NCI-H187 treated with DMSO at 0.1 percent for 48 hours (cell line): ENCODE measurements at places on chromosomes 5 and 9.

DNA sequence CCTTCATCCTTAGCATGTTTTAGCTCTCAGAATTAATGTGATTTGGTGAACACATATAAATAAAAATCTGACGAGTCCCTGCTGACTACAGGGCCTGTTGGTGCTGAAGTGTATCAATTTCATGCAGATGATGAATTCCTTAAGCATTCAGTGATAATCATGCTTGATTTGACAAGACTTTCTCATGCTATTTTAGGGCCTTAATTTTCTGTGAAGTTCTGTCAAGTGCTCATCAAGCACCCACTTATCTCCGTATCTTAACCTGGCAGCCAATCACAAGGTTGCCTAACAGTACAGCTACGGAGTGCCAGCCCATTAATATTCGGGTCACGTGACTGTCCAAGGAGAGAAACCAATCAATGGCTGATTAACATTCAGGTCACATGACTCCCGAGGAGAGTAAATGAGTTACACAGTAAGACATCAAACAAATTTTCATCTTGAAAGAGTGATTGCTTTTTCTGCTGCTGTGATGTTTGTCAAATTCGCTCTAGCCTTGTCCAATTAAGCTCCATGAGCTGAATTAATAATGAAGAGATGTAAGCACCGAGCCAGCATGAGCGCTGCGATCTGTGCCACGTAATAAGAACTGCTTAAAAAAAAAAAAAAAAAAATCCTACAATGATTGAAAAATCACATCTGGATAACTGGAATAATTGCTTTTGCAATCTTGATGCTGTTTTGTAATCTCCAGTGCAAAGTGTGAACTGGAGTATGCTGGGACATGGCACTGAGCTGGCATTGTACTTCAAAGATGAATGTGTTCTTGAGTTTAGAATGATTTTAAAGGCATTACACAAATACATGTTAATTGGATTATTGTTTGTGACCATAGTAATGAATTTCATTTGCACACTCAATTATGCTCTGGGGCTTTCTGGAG lies 104.3 kb upstream of the SPATA31D4 start:
- DNase-seq: no peak

GRCh38 chr5:115624994-115625393 lies 842 bp downstream of the TMED7 start:
- DNase-seq: no peak

DNA sequence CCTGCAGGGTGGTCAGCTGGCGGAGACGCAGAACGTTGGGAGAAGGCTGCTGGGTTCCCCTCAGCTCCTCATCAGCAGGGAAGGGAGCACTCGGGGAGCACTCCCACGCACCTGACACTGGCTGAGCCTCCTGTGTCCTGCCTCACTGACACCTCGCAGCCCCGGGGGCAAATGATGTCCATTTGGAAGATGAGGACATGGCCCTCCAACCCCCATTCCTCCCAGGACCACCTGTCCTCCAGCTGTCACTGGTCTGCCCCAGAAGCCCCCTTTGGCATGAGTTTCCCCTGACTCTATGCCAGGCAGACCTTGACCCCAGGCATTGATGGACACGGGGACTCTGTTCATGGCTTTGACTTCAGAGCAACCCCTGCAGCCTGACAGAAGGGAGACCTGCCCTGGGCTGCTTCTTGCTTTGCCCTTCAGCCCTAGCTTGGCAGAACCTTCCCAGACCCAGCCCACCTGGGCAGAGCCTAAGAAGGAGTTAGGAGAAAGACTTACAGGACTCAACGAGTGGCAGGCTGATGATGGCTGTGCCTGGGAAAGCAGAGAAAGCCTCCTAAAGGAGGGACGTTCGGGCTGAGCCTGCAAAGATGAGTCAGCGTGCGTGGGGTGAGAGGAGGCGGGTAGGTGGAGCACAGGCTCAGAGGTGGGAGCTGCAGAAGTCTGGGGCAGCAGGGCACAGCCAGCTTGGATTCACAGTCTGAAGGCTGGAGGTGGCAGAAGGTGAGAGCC lies 90.6 kb downstream of the LMX1B start:
- no peak for DNase-seq

- DNase-seq: no peak
These were observed 80.9 kb downstream of the YIPF5 start for GRCh38 chr5:144089401-144090021.

- DNase-seq: no peak
These were observed 11.7 kb upstream of the DENND1A start for GRCh38 chr9:123941524-123942070.

DNA sequence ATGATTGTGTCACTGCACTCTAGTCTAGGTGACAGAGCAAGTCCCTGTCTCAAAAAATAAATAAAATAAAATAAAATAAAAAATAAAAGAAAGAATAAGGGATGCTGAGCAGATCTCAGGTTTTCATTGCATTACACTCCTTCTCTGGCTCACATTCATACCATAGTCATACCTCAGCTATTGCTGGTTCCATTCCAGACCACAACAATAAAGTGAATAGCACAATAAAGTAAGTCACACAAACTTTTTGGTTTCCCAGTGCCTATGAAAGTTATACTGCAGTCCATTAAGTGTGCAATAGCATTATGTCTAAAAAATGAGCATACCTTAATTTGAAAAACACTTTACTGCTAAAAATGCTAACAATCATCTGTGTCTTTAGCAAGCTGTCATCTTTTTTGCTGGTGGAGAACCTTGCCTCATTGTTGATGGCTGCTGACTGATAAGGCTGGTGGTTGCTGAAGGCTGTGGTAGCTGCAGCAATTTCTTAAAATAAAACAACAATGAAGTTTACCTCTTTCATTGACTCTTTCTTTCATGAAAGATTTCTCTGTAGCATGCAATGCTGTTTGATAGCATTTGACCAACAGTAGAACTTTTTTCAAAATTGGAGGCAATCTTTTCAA lies 415.7 kb downstream of the ZNF608 start:
- DNase-seq: no peak

DNA sequence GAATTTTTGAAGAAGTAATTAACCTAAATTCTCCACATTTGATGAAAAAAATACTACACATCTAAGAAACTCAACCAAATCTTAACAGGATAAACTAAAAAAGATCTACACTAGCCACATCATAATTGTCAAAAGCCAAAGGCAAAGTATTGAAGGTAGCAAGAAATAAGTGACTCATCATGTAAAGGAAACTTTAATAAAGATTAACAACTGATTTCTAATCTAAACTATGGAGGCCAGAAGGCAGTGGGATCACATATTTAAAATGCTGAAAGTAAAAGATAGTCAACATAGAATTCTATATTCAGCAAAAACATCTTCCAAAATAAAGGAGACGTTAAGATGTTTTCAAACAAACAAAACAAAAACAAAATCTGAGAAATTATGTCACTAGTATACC lies 2002.9 kb downstream of the MAT2B start:
- no peak for DNase-seq

DNA sequence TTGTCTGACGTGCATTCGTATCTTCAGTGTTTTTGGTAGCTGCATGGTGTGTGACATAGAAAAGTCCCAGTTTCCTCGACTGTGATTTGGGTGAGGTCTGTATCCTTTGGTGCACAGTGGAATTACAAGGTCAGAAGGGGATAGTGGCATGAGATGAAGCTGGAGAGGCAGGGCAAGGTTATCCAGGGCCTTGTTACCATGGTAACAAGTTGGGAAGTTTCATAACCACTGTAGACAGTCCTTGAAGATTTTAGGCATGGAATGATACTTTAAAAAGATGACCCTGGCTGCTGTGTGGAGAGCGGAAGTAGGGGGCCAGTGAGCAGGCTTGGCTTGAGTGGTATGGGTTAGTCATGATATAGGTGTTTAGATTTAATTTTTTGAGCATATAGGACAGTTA lies 11.9 kb downstream of the EHMT1 start:
- DNase-seq: no peak

- no peak for DNase-seq
These were observed 4.0 kb downstream of the NADK2 start for GRCh38 chr5:36237751-36238150.

DNA sequence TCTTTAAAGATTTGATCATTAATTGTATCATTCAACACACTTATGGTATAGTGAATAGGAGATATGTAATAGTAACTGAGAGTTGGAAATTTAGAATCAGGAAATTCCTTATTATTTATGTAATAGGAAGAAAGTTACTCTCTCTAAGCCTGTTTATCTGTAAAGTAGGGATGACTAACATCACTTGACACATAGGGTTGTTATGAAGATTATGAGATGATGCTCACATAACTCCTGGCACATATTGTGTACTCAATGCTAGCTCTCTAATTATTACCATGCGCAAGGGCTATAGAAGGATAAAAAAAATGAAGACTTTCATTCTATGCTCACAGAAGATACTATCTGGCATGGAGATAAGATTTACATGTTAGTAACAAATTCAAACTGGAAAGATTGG lies 149.9 kb downstream of the ISOC1 start:
- DNase-seq: no peak

DNA sequence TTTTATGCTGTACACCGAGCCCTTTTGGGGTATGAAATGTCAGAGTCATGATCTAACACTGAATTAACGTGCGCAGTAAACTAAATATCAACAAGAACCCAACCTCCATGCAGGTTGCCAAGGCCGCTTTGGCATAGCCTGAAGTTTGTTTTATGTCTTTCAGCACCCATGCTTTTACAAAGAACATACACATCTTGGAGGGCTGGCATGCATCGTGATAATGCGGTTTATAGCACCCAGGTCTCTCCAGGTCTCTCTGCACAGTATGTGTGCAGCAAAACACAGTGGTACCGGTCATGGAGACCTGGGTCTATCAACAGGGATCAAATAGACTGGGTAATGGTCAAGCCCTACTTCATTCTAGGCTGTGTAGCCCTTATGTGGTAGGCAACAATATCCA lies 11.8 kb downstream of the NPR3 start:
- DNase-seq: no peak

GRCh38 chr5:161988077-161988476 lies 79.5 kb upstream of the GABRG2 start:
- no peak for DNase-seq

DNA sequence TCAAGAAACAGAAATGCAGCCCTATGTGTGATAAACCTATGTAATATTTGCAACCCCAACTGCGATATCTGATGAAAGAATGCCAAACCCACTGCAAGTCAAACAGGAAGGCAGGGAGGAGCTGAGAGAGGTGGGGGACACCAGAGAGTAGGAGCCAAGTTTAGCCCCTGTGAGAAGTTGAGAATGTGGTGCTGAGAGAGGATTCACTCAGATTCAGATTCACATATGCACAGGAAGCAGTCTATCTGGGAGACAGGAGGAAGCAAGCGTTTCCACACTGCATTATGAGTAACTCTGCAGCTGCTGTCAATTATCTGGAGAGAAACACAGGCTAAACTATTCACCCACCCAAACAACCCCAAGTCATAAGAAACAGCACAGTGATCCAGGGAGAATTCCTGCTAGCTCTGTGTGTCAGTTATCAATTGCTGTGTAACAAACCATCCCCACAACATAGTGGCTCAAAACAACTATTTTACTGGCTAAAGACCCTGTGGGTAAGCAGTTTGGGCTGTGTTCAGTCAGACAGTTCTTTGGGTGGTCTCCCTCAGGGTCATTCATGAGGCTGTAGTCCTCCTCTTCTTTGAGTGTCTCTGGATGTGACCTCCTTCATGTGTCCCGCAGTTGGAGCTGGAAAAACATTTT lies 161.9 kb upstream of the RAI14 start:
- DNase-seq: no peak

DNA sequence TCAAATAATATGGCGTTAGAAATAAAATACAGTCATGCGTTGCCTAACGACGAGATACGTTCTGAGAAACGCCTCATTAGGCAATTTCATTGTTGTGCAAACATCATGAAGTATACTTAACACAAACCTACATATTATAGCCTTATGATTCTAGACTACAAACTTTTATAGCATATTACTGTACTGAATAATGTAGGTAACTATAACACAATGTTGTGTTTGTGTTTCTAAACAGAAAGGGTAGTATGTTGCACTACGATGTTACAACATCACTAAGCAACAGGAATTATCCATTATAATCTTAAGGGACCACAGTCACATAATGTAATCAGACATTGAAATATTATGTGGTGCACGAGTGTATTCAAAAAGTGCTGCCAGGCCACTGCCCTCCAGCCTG lies 3.0 kb upstream of the SMC2 start:
- DNase-seq: no peak

DNA sequence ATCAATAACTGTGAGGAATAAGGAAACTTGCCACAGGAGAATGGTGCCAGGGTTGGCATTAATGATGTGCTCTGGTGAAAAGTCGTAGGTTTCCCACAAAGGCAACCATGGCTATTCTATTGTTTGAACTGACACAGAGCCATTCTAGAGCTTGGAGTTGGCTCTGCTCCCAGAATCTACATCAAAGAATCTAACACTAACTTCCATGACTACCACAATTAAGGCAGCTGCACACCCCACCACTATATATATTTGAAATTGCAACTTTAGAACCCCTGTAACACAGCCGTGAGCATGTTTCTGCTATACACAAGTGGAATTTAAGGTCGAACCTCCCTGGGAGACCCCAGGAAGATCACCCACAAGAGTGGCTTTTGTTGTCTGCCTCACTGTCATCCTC lies 89.7 kb upstream of the CCDC152 start:
- DNase-seq: no peak

- no peak for DNase-seq
These were observed 78.8 kb downstream of the F2RL2 start for GRCh38 chr5:76544268-76544926.

DNA sequence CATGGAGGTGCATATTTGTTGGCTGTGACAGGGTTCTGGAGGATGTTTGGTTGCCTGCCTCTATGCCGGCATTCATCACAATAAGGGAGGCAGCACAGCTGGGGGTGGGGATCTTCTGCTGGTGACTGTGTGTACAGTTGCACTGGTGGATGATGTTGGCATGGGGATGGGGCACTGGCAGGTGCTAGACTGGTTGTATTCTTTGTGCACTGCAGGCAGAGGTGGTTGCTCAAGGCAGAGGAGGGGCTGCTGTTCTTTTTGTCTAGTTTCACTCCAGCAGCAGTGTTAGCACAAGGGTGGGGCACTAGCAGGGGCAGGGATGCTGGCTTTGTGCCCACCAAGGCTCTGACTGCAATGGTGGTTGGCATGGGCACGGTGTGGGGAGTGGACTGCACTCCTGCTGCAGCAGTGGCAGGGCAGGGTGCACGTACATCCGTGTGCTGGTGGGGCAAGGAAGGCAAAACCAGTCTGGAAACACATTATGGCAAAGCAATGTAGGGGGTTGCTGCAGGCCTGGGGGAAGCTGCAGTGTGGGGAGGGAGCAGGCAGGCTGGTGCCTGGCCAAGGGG lies 69.3 kb downstream of the ISOC1 start:
- no peak for DNase-seq

DNA sequence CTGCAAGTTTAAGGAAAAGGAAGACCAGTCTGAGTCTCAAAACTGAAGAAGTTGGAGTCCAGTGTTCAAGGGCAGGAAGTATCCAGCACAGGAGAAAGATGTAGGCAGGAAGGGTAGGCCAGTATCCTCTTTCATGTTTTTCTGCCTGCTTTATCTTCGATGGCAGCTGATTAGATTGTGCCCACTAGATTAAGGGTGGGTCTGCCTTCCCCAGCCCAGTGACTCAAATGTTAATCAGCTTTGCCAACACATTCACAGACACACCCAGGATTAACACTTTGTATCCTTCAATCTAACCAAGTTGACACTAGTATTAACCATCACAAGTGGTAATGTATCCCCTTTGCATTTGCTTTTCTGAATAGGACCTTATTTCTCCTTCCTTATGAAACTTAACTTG lies 535.9 kb upstream of the FTMT start:
- no peak for DNase-seq
